ENCODE measurements at places on chromosomes 1 and 21. TPM values are rescaled to one million over a fixed set of nuclear protein-coding genes. Genes with fewer than 3 reads are reported as not detected.

Gene DYNLT5
- 0.93 TPM for total RNA-seq

- no peak for DNase-seq
Measured at GRCh38 chr1:84236256-84236655, 65.3 kb upstream of the SAMD13 start.

DNA sequence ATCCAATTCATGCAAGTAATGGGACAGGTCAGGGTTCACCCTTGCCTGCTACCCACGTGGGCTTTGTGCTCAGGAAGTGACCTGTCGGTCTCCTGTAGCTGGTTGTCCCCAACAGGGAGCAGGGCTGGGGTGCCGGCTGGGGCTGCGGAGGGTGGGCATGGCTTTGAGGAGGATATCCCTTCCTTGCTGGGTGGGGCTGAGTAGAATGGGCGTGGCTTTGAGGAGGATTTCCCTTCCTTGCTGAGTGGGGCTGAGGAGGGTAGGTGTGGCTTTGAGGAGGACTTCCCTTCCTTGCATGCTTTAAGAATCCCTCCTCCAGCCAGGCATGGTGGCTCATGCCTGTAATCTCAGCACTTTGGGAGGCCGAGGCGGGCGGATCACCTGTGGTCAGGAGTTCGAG is 151.3 kb downstream of the CLIC6 start:
- no peak for DNase-seq

DNA sequence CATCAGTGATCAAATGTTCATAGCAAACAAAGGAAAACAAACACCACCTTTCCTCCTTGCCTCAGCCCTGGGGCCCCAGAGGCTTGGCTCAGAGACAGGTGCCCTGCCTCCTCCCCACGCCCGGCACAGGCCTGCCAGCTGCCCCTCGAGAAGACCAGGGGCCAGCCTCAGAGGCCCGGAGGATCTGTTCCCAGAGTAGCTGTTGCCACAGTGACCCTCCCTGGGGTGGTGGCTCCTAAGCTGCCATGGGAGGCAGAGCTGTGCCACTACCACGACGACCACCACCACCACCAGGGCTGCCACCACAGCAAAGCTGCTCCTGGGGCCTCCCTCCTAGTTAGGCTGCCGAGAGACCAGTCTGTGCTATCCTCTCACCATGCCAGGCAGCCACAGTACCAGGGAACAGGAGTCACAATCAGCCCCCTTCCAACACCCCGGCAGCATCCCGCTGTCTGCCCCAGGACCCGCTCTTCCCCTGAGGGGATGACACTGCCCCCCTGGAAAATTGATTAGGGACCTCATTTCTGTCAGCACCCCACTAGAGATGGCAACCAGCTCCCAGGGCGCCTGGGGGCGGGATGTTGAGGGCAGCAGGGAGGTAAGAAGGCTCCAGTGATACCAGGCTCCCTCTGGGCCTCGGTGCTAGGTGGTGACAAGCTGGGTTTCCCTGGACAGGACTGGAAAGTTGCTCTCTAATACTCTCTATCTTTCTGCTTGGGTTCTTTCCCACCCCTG is 30.5 kb downstream of the KCNC4 start:
- no peak for DNase-seq
